ENCODE measurements at places on chromosomes 12 and 14. TPM values are rescaled to one million over a fixed set of nuclear protein-coding genes. Genes with fewer than 3 reads are reported as not detected.
A peak's percentile ranks its signal among the peaks of the same experiment; 100 is the strongest.

- no peak for DNase-seq
- no peaks in the 10 kb centered on the region for H3K4me1 ChIP-seq
- no peak overlapping the region for H3K4me3 ChIP-seq
- H3K36me3 ChIP-seq, result peaks cover 21% of the 10 kb centered on the region
- no peak overlapping the region for H3K27ac ChIP-seq
- no peaks in the 10 kb centered on the region for H3K27me3 ChIP-seq
These were observed 14.3 kb upstream of the PAPLN start for GRCh38 chr14:73223049-73223448.

- H3K27me3 ChIP-seq, result peaks cover 55% of the 10 kb centered on the region
- H3K27ac ChIP-seq, result peak overlapping the region; percentile 57
- DNase-seq, result peak; percentile 14
- peaks cover 31% of the 10 kb centered on the region for H3K4me1 ChIP-seq
- H3K4me3 ChIP-seq, result no peak overlapping the region
These were observed 85.7 kb downstream of the KIF26A start for GRCh38 chr14:104224131-104224505.

DNA sequence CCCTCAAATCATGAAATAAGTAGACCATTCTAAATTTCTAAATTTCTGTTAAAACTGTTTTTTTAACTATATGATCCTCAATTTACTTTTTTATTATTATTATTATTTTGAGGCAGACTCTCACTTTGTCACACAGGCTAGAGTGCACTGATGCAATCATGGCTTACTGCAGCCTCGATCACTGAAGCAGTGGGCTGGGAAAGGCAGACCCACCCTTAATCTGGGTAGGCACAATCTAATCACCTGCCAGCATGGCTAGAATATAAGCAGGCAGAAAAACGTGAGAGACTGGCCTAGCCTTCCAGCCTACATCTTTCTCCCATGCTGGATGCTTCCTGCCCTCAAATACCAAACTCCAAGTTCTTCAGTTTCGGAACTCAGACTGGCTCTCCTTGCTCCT lies 2.3 kb downstream of the ERO1A start:
- no peak overlapping the region for H3K27ac ChIP-seq
- no peak overlapping the region for H3K4me3 ChIP-seq
- no peak for DNase-seq

GRCh38 chr14:50045039-50045711 lies 71.2 kb downstream of the VCPKMT start:
- DNase-seq, result peak; percentile 96
- peak overlapping the region; percentile 94 for H3K27ac ChIP-seq
- peaks cover 36% of the 10 kb centered on the region for H3K4me1 ChIP-seq
- no peaks in the 10 kb centered on the region for H3K36me3 ChIP-seq

GRCh38 chr14:62501021-62501750 lies 544.1 kb downstream of the KCNH5 start:
- no peaks in the 10 kb centered on the region for H3K36me3 ChIP-seq
- H3K4me1 ChIP-seq, result no peaks in the 10 kb centered on the region
- no peak for DNase-seq
- no peak overlapping the region for H3K4me3 ChIP-seq
- no peaks in the 10 kb centered on the region for H3K27me3 ChIP-seq

- no peak overlapping the region for H3K27ac ChIP-seq
- H3K36me3 ChIP-seq, result no peaks in the 10 kb centered on the region
- no peaks in the 10 kb centered on the region for H3K27me3 ChIP-seq
- peaks cover 18% of the 10 kb centered on the region for H3K4me1 ChIP-seq
These were observed 284.5 kb downstream of the DPF3 start for GRCh38 chr14:72609205-72609916.

DNA sequence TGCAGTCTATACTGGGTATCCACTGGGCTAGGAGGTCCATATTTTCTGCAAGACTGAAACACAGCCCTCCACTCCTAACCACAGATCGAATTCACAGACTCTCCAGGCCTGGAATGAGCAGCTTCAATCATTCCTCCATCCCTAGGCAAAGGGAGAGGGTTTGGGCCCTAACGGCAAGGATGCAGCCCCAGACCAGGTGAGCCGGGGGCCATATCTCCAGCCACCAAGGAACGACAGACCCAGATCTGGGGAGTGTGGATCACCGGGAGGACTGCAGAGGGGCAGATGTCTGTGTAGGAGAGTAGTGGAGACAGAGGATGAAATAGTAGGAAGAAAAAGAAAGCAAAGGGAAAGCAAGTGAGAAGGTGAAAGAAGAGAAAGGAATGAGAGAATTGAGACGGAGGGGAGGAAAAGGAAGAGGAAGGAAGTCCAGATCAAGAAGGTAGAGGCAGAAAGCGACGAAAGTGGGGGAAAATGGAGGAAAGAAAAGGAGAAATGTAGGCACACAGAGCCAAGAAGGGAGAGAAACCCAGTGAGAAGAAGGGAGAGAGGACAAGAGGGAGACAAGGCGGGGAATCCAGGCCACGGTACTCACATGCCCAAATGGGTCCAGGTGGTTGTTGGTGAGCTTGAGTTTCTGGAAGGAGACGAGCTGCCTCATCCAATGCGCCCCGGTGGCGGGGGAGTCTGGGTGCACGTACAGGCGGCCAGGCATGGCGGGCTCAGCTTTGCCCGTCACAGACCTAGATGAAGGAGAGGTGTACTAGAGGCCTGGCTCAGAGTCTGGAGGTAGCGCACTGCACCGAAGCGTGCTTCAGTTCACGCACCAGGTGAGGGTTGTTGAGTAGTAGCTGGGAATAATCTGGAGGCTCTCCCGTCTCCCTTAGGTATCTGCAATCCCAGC lies 7.7 kb downstream of the TBX5 start:
- H3K36me3 ChIP-seq, result no peaks in the 10 kb centered on the region
- H3K27me3 ChIP-seq, result peaks cover 86% of the 10 kb centered on the region
- H3K4me1 ChIP-seq, result no peaks in the 10 kb centered on the region
- H3K4me3 ChIP-seq, result no peak overlapping the region

DNA sequence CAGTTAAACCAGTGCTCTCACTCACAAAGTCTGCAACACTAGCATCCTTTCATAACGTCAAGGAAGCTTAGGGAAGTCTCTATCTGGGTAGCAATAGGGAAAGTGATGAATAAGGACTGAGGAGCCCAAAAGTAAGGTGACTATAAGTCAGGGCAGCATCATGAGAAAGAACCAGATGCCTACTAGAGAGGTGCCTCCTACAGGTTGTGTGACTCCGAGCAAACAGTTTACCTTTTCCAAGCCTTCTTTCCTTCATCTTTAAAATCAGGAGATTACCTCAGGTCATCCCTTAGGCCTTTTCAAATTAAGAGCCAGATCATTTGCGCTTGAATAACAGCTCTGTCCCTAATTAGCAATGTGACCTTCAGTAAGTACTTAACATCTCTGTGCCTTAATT lies 40.2 kb downstream of the RTN1 start:
- H3K4me3 ChIP-seq, result no peak overlapping the region
- no peak overlapping the region for H3K27ac ChIP-seq
- no peak for DNase-seq
- H3K36me3 ChIP-seq, result no peaks in the 10 kb centered on the region
- no peaks in the 10 kb centered on the region for H3K27me3 ChIP-seq
- no peaks in the 10 kb centered on the region for H3K4me1 ChIP-seq

- DNase-seq, result no peak
- no peaks in the 10 kb centered on the region for H3K36me3 ChIP-seq
- H3K27ac ChIP-seq, result no peak overlapping the region
- H3K4me3 ChIP-seq, result no peak overlapping the region
These were observed 78.8 kb upstream of the EVL start for GRCh38 chr14:99986396-99986795.

DNA sequence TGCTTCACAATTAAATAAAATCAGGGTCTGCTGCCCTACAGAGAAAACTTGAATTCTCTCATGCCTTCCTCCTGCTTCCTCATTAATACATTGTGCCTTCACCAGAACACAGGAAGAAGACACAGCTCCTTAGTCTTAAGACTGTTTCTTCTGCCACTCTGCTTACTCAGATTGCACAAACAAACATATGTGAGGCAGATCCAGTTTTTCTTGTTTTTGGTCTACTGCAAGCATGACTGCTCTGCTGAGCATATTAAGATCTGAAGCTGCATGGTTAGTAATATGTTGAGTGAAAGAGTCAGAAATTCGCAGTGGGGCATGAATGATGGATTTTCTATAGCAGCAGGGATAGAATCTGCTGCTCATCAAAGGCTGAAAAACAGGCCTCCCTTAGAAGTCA lies 321.1 kb upstream of the STXBP6 start:
- no peaks in the 10 kb centered on the region for H3K36me3 ChIP-seq
- no peaks in the 10 kb centered on the region for H3K4me1 ChIP-seq
- H3K27ac ChIP-seq, result no peak overlapping the region
- H3K4me3 ChIP-seq, result no peak overlapping the region
- H3K27me3 ChIP-seq, result no peaks in the 10 kb centered on the region

DNA sequence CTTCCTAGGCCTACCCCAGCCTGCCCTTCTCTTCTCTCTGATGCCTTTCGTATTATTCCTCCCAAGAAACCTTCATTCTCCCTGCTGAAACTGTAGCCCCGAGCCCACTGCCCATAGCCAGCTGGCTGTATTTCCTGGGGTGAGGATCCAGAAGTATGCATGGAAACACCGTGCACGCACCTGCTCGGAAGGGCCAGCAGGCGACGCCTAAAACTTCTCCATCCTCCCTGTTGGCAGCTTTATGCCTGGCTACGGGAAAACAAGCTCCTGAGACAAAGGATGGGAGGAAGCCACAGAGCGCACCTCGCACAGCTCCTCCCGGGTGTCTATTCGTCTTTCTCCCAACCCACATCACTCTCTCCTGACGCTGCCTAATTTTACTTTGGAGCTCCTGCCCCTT lies 69.0 kb upstream of the CAPRIN2 start:
- no peak for DNase-seq
- H3K27me3 ChIP-seq, result peaks cover 38% of the 10 kb centered on the region
- no peak overlapping the region for H3K27ac ChIP-seq
- H3K36me3 ChIP-seq, result no peaks in the 10 kb centered on the region
- H3K4me1 ChIP-seq, result peaks cover 20% of the 10 kb centered on the region
- H3K4me3 ChIP-seq, result no peak overlapping the region

DNA sequence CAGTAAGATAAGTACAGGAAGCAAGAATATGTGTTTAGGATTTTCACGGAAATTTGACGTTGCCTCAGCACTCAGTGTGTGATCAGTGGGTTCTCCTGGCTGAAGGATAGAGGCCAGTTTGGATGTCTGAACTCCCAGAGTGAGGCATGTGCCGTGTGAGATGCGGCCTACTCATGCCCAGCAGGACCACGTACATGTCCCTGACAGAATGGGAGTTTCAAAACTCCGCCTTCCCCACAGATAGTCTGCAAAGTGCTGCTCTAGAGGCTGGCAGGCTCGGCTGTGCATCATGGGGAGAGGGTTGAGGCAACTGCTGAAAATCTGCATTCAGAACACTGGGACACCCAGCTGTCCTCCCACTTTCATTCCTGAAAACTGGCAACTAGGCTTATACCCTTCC lies 58.3 kb downstream of the NINJ2 start:
- H3K27me3 ChIP-seq, result no peaks in the 10 kb centered on the region
- no peak overlapping the region for H3K27ac ChIP-seq
- H3K4me3 ChIP-seq, result no peak overlapping the region
- no peaks in the 10 kb centered on the region for H3K36me3 ChIP-seq
- DNase-seq, result no peak

DNA sequence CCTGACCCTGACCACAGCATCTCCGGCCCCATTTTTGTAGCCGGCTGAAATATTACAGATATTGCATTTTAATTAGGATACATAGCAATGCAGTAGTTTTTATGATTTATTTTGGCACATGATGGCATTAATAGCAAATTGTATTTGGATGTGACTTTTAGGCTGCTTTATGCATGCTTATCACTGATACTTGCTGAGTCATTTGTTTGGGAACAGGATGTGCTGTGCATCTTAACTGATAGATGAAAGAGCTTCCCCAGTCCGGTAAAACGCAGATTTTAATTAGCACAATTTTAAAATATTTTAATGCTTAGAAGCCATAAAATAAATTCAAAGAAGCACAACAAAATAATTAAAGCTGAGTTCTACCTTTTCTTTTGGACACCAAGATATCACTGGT lies 90.7 kb downstream of the OTOGL start:
- H3K36me3 ChIP-seq, result no peaks in the 10 kb centered on the region
- H3K27ac ChIP-seq, result no peak overlapping the region
- no peaks in the 10 kb centered on the region for H3K4me1 ChIP-seq
- no peak for DNase-seq

Gene CDCA3
- 4.2 TPM for total RNA-seq

Gene KRT71
- not detected for total RNA-seq

Gene SLC39A9
- total RNA-seq, result 46.4 TPM

Gene TAS2R50
- 4.1 TPM for total RNA-seq

Gene NDRG2
- total RNA-seq, result 270 TPM

Gene TSHR
- total RNA-seq, result 0.46 TPM

Gene LGR5
- not detected for total RNA-seq

Gene COCH
- 2.2 TPM for total RNA-seq

Gene VRTN
- total RNA-seq, result not detected

Data from spleen (tissue), 13 donors.